ENCODE measurements at places on chromosomes 5 and 9. TPM values are rescaled to one million over a fixed set of nuclear protein-coding genes. Genes with fewer than 3 reads are reported as not detected.

- no peak for DNase-seq
Measured at GRCh38 chr9:353077-353476, 138.4 kb downstream of the DOCK8 start.

GRCh38 chr9:133360400-133361393 lies 4.3 kb downstream of the SURF2 start:
- DNase-seq: no peak

- DNase-seq: no peak
Measured at GRCh38 chr5:180154821-180155364, 54.1 kb downstream of the RASGEF1C start.

PCDHGB5 gene
- total RNA-seq: 6.7 TPM

FCN1 gene
- 1.4 TPM for total RNA-seq
